ENCODE measurements at places on chromosomes 7 and 10.

GRCh38 chr10:123160311-123160980, 6.2 kb downstream of the BUB3 start:
- DNase-seq, result no peak

DNA sequence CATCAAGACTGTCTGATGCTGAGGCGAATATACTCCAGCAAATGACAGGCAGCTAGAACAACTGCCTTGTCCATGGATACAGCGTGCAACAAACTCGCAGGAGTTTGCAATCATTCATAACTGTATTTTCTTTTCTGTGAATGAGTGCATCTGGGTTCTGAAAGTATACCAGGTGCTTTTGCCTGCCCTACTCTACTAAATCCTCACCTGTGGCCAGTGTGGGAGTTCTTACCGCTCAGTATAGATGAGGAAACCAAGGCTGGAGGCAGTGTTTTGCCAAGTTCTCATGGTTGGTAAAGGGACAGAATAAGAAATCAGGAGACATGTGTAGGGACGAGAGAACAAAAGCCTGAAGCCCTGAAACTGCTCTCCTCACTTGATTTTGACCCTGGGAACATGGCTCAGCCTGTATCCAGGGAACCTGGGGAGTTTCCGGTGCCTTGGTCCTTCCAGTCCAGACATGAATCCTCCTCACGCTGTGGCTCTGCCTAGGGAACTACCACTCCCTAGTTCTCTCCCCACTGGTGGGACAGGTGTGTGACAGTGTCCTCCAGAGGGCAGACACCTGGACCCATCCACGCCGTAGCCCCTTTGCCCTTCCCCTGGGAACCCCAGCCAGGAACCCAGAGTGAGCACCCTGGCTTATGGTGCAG, 142.0 kb downstream of the CDH23 start:
- no peak for DNase-seq

- DNase-seq, result no peak
Observed at GRCh38 chr7:69062020-69062765, 536.1 kb upstream of the AUTS2 start.

DNA sequence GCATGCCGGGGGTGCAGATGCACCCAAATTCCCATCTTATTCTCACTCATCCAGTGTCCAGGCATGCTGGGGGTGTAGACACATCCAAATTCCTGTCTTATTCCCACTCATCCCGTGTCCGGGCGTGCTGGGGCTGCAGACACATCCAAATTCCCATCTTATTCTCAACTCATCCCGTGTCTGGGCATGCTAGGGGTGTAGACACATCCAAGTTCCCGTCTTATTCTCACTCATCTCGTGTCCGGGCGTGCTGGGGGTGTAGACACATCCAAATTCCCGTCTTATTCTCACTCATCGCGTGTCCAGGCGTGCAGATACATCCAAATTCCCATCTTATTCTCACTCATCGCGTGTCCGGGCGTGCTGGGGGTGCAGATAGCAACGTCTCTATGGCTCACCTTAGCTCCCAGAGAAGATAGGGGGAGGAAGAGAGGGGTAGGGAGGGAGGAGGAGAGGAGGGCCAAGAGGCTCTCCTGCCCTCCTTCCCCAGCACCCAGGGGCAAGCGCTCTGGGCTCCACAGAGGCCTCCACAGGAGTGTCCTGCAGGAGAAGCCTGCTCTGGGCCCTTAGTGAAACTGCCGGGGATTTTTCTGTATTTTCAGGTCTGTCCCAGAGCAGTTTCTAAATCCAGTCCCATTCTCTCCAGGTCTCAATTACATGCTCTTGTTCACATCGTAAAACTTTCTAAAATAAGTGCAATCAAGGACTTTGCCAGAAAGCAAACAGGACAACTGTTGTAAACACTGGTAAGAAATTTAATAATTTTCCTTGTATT, 210.8 kb downstream of the DIP2C start:
- no peak for DNase-seq

DNA sequence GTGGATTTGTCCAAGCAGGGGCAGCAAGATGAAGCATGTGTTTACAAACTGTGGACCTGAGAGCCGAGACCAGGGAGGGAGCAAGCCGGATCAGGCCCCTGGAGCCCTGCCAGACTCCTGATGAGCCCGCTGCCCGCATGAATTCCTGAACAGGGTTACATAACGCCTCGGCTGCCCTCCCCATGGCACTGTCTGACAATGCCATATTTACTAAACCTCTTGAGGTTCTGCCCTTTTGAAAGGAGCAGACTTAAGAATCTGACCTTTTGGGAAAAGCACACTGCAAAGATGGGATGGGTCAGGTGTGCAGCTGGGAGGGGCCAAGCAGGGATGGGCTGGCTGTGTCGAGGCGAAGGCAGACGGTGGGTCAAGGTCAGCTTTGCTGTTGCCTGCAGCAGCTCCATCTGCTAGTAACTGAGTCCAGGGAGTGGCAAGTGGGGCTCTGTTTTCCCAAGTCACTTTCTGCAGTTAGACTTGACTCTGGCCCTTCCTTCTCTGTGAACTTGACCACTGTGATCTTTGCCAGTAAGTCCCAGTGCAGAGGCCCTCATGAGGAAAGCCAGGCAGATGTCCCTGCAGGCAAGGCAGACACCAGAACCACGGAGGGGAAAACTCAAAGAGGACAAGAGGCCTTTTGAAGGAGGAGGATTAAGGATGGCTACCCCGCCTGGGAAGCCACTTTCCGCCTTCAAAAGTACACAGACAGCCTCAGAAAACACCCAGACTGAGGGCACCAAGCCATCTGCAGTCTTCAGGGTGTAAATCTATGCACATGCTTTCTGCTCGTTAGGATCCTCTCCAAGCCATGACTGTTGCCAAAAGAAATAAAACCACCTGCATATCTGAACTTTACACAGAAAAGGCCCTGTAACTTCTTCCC, 175.8 kb downstream of the TNS3 start:
- DNase-seq, result no peak

DNA sequence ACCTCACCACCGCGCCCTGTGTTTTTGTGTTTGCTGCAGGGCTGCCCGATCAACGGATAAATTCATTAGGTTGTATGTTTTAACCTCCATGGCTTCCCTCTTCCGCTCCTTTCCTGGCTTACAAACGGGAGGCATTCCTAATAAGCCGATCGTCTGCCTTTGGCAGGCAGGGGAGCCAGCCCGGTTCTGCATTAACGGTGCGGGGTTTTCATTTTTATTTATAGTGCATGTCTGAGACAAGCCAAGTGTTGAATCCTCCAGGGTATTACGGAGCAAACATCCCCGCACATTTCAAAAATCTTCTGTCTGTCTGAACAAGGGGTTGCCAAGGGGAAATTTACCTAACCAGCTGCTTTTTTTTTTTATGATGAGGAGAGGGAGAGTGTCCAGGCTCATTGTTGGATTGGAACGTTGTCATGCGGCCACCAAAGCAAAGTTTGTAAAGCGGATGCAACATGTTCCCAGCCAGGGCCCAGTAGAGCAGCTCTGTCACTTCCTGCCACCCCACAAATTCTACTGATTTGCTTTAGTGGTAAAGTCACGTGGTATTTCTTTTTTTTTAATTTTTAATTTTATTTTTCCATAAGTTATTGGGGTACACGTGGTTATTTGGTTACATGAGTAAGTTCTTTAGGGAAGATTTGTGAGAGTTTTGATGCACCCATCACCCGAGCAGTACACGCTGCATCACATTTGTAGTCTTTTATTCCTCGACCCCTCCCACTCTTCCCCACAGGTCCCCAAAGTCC, 92.3 kb upstream of the BAIAP2L1 start:
- DNase-seq, result no peak

GRCh38 chr7:13748998-13749397, 240.5 kb downstream of the ETV1 start:
- DNase-seq, result no peak

GRCh38 chr7:24764011-24764410, 6.7 kb upstream of the GSDME start:
- DNase-seq, result peak; percentile 28

DNA sequence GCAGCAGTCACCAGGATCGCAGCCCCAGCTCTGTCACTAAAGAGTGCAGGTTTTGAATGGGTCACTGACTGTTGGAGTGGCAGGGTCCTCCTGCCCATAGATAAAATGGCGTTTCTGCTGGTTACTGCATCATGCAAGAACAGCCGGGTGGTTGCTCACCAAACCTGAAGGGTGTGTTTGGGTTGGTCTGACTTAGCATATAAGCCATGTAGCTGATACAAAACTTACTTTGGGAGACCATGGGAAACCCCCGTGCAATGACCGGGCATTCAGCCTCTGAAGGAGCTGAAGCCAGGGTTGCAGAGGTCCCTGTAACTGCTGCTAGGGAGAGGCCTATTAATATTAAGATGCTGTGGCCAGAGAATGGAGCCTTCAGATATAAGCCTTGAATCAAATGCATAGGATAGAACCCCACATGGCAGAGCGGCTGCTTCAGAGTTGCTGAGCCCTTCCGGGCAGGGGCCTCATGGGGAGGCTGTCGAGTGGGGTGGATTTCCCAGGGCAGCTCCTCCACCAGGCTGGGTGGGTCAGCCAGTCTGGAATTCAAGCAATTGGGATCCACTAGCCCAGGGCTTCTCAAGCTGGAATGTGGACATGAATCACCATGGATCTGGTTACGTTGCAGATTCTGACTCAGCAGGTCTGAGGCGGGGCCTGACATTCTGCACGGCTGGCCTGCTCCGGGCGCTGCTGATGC, 70.9 kb upstream of the CTBP2 start:
- no peak for DNase-seq

GRCh38 chr10:130766071-130766470, 545.5 kb downstream of the TCERG1L start:
- DNase-seq, result no peak

DNA sequence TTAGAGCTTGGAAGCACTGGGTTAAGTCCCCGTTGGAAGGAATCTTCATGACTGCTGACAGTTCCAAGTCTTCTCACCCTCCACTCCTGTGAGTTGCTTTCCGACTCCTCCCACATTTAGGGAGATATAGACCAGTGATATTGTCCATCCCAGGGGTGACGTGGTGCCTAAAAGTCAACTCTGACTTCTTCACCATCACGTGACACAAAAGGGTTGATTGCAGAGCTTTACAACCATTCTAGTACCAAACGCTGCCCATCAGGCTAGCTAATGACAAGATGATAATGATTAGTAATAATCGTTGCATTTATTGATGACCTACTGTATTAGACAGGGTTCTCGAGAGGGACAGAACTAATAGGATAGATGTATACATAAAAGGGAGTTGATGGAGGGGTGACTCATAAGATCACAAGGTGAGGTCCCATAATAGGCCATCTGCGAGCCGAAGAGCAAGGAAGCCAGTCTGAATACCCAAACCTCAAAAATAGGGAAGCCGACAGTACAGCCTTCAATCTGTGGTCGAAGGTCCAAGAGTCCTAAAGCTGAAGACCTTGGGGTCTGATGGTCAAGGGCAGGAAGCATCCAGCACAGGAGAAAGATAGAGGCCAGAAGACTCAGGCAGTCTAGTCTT, 85.3 kb upstream of the CARD11 start:
- no peak for DNase-seq

GRCh38 chr7:31707089-31707488, 20.1 kb downstream of the PPP1R17 start:
- no peak for DNase-seq

DNA sequence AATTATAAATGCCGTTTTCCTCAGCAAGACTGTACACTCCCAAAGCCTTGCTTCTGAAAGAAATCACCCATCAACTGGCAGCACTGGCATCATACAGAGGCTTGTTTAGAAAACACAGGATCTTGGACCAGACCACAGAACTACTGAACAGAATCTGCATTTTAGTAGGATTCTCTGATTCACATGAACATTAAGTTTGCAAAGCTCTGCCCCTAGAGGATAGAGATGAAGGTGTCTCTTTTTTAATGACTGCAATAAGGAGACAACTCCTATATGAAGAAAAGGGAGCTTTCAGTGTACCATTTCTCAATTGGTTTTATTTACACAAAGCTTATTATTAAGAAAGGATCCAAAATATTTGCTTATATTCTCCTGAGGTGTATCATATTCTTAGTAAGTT, 172.7 kb downstream of the AGMO start:
- no peak for DNase-seq

GRCh38 chr7:132778761-132779160, 202.5 kb upstream of the PLXNA4 start:
- no peak for DNase-seq

Data from NCI-H2081 (cell line).